ENCODE measurements at places on chromosomes 1 and 21. TPM values are rescaled to one million over a fixed set of nuclear protein-coding genes. Genes with fewer than 3 reads are reported as not detected.

GRCh38 chr1:24502709-24503058 lies at the start of gene RCAN3:
Gene RCAN3, plus strand, starts transcription at chr1:24502836. Its CDS starts 11,537 bp downstream, at chr1:24514373.
- H3K4me1 ChIP-seq = peaks cover 42% of the 10 kb centered on the region
- H3K4me3 ChIP-seq = peak within 1 kb of the TSS; percentile 63
- H3K27me3 ChIP-seq = no peaks in the 10 kb centered on the region
- H3K36me3 ChIP-seq = no peaks in the 10 kb centered on the region
- DNase-seq = peak; percentile 86

GRCh38 chr1:168960595-168960994 lies 145.9 kb upstream of the ATP1B1 start:
- H3K36me3 ChIP-seq = no peaks in the 10 kb centered on the region
- no peak for DNase-seq
- no peak overlapping the region for H3K4me3 ChIP-seq
- H3K27ac ChIP-seq = no peak overlapping the region

- peaks cover 3% of the 10 kb centered on the region for H3K4me1 ChIP-seq
- H3K27ac ChIP-seq = no peak overlapping the region
- H3K27me3 ChIP-seq = no peaks in the 10 kb centered on the region
- no peaks in the 10 kb centered on the region for H3K36me3 ChIP-seq
These were observed 12.2 kb downstream of the TRABD2B start for GRCh38 chr1:47985018-47985417.

DNA sequence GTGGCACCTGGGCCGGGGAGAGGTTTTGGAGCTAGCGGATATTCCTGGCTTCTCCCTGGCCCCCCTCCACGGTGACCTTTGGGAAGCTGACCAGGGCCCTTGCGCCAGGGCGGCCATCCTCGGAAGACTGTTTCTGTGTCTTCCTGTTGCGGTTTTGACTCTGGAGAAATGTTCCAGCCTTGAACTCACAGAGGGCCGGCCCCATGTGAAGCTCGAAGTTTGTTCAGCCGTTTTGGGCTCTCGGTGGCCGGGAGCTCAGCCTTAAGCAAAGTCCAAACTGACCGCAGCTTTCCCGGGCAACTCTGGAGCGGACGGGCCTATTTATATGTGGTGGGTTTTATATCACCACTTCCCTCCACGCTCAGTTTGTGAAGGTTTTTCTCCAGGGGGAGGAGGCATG lies 17.0 kb upstream of the WNT4 start:
- no peak overlapping the region for H3K4me3 ChIP-seq
- H3K36me3 ChIP-seq = no peaks in the 10 kb centered on the region
- no peaks in the 10 kb centered on the region for H3K27me3 ChIP-seq
- H3K27ac ChIP-seq = no peak overlapping the region

- H3K27ac ChIP-seq = peak overlapping the region; percentile 38
- H3K36me3 ChIP-seq = no peaks in the 10 kb centered on the region
- no peaks in the 10 kb centered on the region for H3K27me3 ChIP-seq
- no peak overlapping the region for H3K4me3 ChIP-seq
- no peaks in the 10 kb centered on the region for H3K4me1 ChIP-seq
These were observed 61.3 kb downstream of the CDK18 start for GRCh38 chr1:205565799-205566198.

- H3K36me3 ChIP-seq = no peaks in the 10 kb centered on the region
- DNase-seq = peak; percentile 27
- peaks cover 18% of the 10 kb centered on the region for H3K4me1 ChIP-seq
These were observed 738 bp downstream of the INTS7 start for GRCh38 chr1:212034516-212035122.

- no peak for DNase-seq
- H3K27me3 ChIP-seq = no peaks in the 10 kb centered on the region
- no peak overlapping the region for H3K4me3 ChIP-seq
- H3K27ac ChIP-seq = no peak overlapping the region
- no peaks in the 10 kb centered on the region for H3K36me3 ChIP-seq
- no peaks in the 10 kb centered on the region for H3K4me1 ChIP-seq
These were observed 23.7 kb downstream of the HTR1D start for GRCh38 chr1:23193391-23194118.

- no peaks in the 10 kb centered on the region for H3K27me3 ChIP-seq
- DNase-seq = no peak
- no peak overlapping the region for H3K4me3 ChIP-seq
- H3K27ac ChIP-seq = no peak overlapping the region
- H3K36me3 ChIP-seq = no peaks in the 10 kb centered on the region
- no peaks in the 10 kb centered on the region for H3K4me1 ChIP-seq
These were observed 131.2 kb upstream of the FAM78B start for GRCh38 chr1:166297993-166298392.

DNA sequence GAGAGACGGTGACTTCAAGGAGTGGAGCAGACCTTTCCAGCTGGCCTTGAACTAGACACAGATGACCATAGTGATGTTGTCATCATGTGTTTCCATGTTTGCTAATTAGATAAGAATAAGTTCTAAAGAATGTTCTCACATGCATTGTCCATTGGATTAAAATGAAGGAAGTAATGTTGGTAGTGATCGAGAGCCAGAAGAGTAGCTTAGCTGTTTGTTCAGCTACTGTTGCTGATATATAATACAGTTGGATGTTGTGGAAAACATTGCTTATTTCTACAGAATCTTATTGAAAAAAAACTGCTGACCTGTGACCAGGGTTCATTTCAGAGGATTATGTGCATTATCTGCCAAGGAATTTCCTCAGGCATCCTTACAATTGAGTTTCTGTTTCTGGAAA lies 249.1 kb upstream of the POGK start:
- H3K4me1 ChIP-seq = no peaks in the 10 kb centered on the region
- no peak for DNase-seq
- no peak overlapping the region for H3K27ac ChIP-seq
- H3K4me3 ChIP-seq = no peak overlapping the region
- H3K27me3 ChIP-seq = no peaks in the 10 kb centered on the region

- DNase-seq = no peak
- no peaks in the 10 kb centered on the region for H3K4me1 ChIP-seq
- no peaks in the 10 kb centered on the region for H3K36me3 ChIP-seq
These were observed 17.1 kb upstream of the PTPRF start for GRCh38 chr1:43513471-43514173.

DNA sequence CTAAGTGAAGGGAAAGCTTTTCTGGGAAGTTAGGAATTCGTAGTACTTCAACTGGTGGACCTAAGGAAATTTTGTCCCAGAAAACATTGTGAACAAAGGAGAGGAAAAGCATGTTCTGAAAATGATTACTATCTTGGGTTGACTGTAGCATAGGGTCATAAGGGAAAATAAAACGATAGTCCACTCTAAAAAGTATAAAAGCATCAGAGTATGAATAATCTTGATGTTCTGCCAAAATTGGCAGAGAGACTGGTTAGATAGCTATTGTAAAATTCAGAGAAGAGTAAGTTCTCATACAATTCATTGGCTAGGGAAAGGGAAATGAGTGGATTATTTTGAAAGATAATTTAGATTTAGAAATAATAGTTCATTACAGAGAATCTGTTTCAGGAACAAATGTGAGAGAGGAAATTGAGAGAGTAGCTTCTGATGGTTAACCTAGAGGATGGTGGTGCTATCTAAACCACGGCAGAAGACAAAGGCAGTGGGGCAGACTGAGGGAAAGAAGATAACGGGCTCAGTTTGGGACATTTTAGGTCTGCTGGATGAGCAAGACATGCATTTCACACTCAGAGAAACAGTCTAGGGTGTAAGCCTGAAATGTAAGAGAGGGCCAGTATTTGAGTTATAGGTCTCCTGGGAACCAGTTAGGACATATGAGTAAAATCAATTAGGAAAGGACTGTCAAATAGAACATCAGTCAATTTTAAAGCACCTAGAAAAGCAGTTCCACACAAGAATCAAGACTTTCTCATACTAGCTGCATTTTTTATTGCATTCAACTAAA lies 799.3 kb upstream of the CXADR start:
- no peaks in the 10 kb centered on the region for H3K4me1 ChIP-seq
- DNase-seq = no peak
- no peaks in the 10 kb centered on the region for H3K36me3 ChIP-seq
- no peaks in the 10 kb centered on the region for H3K27me3 ChIP-seq
- no peak overlapping the region for H3K4me3 ChIP-seq
- H3K27ac ChIP-seq = no peak overlapping the region

The UCK2 gene
- 17.6 TPM for total RNA-seq

The CCDC24 gene
- total RNA-seq = 5.6 TPM

The OR10Z1 gene
- total RNA-seq = not detected

All from pancreas (tissue), 10 donors.